AG08396 (cell line): ENCODE measurements at places on chromosomes 12 and 14.

- no peak for DNase-seq
Observed at GRCh38 chr14:100155756-100156616, 3.5 kb downstream of the DEGS2 start.

GRCh38 chr12:127113945-127114344 is 1153.0 kb upstream of the TMEM132C start:
- DNase-seq, result no peak

GRCh38 chr12:75571204-75571603 is 59.8 kb upstream of the KRR1 start:
- DNase-seq, result no peak

- DNase-seq, result no peak
Observed at GRCh38 chr12:836952-837351, 84.6 kb downstream of the WNK1 start.

DNA sequence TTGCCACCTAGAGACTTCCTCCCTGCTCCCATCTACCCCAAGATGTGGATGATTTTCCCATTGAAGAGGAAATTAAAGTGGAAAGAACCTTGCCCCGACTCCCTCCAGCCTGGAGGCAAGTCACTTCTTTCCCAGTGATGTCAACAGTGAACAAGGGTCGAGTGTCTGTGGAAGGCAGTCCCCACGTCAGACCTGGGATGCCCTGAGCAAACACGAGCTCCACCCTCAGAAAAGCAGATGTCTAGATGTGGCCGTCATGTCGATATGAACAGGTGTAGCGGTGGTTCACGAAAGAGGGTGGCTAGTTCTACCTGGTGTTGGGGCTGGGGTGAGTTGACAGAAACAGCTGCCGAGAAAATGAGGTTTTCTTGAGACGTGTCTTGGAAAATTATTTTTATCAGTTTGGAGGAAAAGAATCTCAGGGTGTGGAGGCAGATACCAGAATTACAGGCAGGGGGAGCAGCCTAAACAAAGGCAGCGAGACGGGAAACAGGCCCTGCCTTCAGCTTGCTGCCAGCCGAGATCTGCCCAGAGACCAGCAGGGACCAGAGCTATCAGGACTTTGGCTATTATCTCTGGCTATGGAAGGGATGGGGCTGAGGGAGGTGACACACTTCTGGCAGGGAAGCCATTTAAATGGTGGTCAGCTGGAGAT is 25.9 kb downstream of the SYNDIG1L start:
- peak; percentile 47 for DNase-seq

DNA sequence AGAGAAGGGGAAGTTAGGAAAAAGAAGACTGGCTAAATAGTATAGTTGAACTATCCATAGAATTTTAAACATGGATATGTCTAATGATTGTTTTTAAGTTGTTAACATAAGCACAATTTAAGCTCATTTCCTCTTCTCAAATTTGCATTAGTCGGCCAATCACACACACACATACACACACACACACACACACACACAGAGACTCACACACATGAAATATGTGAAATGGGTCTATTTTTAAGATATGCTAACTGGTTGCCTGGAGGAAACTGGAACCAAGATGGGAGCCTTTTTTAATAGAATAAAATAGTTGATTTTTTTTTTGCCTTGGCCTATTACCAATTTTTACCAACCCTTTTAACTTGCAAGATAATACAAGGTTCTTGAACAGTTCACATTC is 24.0 kb upstream of the STYK1 start:
- no peak for DNase-seq

DNA sequence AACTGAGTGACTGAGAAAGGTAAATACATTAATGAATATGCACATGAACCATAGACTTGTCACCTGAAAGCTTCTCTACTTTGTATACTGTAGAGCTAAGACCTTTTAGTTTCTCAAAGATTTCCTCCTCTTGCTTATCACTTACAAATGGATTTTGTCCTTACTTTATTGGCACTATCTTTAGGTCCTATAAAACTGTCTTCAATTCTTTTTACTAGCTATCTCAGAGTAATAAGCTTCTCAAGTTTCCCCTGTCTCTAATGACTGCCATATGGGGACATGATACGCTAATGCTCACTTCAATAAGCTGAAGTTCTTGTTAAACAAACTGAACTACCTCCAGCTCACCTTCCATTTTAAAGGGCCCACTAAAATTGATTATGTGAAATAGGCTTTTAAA is 468.2 kb upstream of the CCDC196 start:
- no peak for DNase-seq

- no peak for DNase-seq
Observed at GRCh38 chr14:78005325-78005724, 164.8 kb upstream of the NRXN3 start.

DNA sequence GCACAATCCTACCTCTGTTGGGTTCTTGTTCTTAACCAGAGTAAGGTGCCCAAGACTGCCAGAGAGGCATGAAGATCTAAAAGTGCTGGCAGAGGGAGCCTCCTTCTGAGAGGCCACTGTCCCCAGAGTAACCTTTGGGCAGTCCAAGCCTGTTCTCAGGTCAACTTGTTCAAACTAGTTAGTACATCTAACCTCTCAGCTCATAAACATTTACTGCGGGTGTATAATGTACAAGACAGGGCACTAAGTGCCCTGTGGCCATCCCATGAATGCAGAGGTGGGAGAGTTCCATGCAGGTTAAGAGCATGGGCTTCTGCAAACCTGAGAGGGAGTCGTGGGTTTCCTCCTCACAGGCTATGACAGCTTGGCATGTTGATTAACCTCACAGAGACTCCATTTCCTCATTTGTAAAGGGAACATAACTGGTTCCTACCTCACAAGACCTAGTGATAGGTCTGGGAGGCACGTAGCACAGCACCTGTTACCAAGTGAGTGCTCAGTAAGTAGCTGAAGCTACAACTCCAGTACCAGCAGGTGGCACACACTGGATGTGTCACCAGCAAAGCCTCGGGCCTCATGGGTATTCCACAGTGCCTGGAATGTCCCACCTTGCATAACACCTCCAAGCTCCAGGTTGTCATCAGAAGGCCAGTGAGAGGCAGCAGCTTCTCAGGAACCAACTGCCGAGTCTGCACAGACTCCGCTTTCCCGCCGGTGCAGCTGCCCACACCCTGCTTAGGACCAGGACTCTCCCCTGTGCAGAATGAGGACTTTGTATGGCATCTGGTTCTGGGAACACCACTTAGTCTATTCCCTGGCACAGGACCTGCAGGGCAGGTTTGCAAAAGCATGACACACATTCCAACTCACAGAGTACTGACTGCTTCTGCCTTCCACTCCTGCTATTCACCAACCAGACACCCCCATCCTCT is 4.4 kb downstream of the VDR start:
- no peak for DNase-seq

DNA sequence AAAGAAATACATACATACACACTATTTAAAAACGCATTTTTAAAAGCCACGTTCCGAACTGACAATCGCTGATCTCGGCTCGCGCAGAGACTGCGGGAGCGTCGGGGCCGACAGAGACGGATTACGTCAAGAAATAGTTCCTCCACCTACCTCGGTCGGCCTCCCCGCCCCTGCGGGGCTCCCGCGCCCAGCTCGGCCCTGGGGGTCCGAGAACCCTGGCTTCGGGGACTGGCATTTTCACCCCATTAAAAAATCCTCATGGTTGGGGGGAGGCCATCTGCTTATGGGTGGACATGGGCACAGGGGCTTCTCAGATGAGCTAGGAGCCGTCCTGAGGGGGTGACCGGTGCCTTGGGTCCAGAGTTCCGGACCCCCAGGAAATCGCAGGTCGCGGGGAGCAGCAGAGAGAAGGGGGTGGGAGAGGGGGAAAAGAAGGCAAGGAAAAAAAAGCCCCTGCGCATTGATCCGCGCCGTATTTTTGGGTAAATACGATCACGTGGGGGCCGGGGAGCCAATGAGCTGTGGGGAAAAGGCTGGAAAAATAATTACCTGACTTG is 324 bp upstream of the HOXC9 start:
- DNase-seq, result peak; percentile 86

DNA sequence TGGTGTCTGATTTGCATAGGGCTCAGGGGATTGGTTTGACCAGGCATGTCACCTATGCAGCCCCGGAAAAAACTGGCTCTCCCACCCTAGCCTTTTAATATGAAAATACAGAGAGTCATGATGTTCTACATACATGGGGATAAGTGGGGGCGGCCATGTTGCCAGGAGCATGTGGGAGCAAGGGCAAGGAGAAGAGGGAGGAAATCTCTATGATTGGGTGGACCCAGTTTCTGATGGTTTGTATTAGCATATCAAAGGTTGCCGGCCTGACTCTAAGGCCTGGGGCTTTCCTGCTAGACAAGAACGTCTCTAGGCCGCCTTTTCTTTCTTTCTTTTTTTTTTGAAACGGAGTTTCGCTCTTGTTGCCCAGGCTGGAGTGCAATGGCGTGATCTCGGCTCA is 123.4 kb upstream of the CPSF6 start:
- DNase-seq, result no peak

DNA sequence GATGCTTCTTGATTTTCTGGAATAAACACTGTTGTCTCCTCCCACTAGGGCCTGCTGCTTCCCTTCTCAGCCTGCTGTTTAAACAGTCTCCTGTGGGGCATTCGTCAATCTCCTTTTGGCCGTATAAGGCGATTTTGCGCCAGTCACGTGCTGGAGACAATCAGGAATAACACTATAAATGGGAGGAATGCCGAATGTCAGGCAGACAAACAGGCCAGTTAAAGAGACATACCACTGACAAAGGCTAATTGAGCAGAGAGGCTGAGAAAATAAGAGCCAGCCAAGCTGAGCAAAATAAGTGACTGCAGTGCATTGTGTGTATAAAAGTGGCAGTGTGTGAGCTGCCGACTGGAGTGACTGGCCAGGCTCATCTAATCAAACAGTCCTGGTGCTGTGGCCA is 23.3 kb downstream of the DMAC2L start:
- DNase-seq, result no peak

DNA sequence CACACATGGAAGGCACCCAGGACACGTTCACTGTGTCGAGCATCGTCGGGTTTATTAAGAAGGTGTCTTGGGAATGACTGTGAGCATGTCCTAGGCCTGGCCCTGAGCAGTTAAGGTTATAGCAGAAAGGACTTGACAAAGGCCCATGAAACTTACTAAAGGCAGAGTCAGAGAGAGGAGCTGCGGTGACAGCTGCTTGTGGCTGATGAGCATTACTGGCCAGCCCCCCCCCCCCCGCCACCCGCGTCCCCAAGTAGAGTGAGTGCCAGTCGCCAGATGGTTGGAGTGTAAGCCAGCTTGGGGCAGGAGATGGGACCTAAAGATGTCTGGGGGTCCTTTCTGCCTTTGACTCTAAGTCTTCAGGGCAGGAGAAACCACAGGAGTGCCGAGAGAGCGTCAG is 169.9 kb downstream of the TSPAN9 start:
- no peak for DNase-seq

DNA sequence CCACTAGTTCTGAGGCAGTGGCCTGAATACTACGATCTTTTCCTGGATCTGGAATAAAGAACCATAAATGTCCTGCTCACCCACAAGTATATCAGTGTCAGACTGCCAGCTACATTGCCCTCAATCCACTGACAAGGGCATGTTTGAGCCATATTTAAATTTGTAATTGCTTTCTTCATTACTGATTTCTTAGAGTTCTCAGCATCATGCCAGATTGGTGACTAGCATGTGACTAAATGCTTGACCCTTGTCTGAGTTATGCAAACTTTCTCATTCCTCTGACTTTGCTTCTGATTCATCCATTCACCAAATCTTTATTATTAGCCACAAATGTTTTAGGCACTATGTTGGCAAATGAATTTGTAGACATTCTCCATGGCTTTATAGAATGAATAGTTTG is 143.6 kb upstream of the SLC16A7 start:
- DNase-seq, result peak; percentile 57

GRCh38 chr12:14993537-14994266 is 20.9 kb downstream of the PDE6H start:
- DNase-seq, result peak; percentile 67

DNA sequence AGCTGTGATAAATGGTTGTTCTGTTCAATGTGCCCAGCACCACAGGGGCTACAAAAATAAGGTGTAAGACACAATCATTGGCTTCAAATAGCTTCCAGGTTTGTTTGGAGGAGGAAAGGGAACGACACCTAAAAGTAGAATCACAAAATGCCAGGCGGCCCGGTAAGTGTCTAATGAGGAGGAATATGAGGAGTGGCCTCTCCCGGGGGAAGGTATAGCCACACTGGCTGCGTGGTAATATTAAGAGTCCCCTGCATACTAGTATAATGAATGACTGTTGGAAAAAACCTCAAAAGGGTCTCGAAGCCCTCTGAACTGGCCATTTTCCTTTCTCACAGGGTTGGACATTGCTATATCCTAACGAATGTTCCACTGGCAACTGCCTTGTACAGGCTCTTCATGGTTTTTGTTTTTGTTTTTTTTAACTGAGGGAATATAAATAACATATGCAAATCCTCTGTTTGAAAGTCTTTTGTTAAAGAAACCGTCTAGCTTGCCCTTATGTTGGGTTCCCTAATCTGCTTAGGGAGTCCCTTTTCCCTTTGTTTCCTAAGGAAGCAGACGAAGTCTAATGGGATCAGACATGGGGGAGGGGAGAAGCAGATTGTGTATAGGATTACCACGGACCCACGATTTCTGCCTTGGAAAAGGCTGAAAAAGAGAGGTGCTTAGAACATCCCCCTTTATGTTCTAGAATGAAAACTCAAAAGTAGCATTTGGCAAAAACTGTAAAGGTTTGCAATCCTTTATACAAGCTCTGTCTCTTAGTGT is 4.2 kb downstream of the CCDC60 start:
- DNase-seq, result no peak

- DNase-seq, result peak; percentile 54
Observed at GRCh38 chr12:15662303-15662980, 126.7 kb downstream of the EPS8 start.

DNA sequence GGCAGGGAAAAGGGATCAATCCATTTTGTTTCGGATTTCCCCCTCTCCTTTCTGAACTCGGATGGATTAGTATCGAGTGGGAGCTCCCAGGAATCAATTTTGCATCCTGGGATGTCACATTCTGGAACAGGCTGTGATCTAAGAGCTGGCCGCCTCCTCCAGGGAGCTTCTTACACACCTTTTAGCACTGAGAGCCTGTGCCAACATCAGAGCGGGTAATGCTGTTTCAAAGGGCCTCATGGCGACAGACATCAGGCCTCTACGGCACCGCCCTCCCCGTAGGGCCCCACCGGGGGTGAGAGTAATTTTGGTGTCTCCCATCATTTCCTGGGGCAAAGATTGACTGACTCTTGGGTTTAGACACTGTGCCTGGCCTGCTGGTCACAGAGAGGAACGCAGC is 2.7 kb downstream of the GALNT9 start:
- DNase-seq, result no peak

GRCh38 chr14:23043145-23043544 is 1.1 kb downstream of the PSMB11 start:
- DNase-seq, result no peak
